ENCODE measurements at places on chromosomes 2 and 18. TPM values are rescaled to one million over a fixed set of nuclear protein-coding genes. Genes with fewer than 3 reads are reported as not detected.

The TMEM169 gene
- total RNA-seq = 4.1 TPM

The ITGA6 gene
- 127 TPM for total RNA-seq

The ABCB11 gene
- total RNA-seq = not detected

The SERPINB4 gene
- total RNA-seq = not detected

The SMYD1 gene
- not detected for total RNA-seq

The TTN gene
- 20.8 TPM for total RNA-seq

The ACTG2 gene
- not detected for total RNA-seq

The MAP3K19 gene
- not detected for total RNA-seq

The WNT6 gene
- not detected for total RNA-seq

The RTKN gene
- 0.47 TPM for total RNA-seq

The NDC80 gene
- 3.2 TPM for total RNA-seq

The ZNF804A gene
- not detected for total RNA-seq

The CDK15 gene
- not detected for total RNA-seq

The L3MBTL4 gene
- 0.18 TPM for total RNA-seq

The GTF2A1L gene
- total RNA-seq = not detected

The ST6GAL2 gene
- not detected for total RNA-seq

The TCF4 gene
- total RNA-seq = 8.9 TPM

The STON1 gene
- total RNA-seq = 3.5 TPM

The FSHR gene
- total RNA-seq = not detected

The MAIP1 gene
- total RNA-seq = 17.9 TPM

The ICOS gene
- total RNA-seq = 36.1 TPM

The MSTN gene
- 0.16 TPM for total RNA-seq

The FSIP2 gene
- total RNA-seq = 0.58 TPM

The DCDC2C gene
- total RNA-seq = not detected

The AGPS gene
- 25.6 TPM for total RNA-seq

The CRYBA2 gene
- total RNA-seq = not detected

The DHRS9 gene
- total RNA-seq = not detected

The LOXHD1 gene
- 0.39 TPM for total RNA-seq

The CYBRD1 gene
- 0.38 TPM for total RNA-seq

The CFAP210 gene
- total RNA-seq = not detected

The SMIM21 gene
- not detected for total RNA-seq

The SERPINB3 gene
- total RNA-seq = not detected

The MBP gene
- 108 TPM for total RNA-seq

The CIAO1 gene
- total RNA-seq = 86.3 TPM

The CD207 gene
- not detected for total RNA-seq

The SMYD5 gene
- total RNA-seq = 56.3 TPM

The SH3YL1 gene
- 92.0 TPM for total RNA-seq

The CGREF1 gene
- total RNA-seq = 0.22 TPM

The DNAJB2 gene
- 102 TPM for total RNA-seq

The HOXD1 gene
- not detected for total RNA-seq

The CNNM4 gene
- total RNA-seq = 4.5 TPM

The SULT1C4 gene
- total RNA-seq = not detected

The SPC25 gene
- total RNA-seq = 0.26 TPM

The POTEI gene
- total RNA-seq = not detected

Measured in naive thymus-derived CD8-positive, alpha-beta T cell (primary cell).